ENCODE measurements at places on chromosomes 3 and 15. TPM values are rescaled to one million over a fixed set of nuclear protein-coding genes. Genes with fewer than 3 reads are reported as not detected.
A peak's percentile ranks its signal among the peaks of the same experiment; 100 is the strongest.

FRMD5 gene
- total RNA-seq: 1.2 TPM

GRCh38 chr15:32967521-32967920 is 227.0 kb downstream of the FMN1 start:
- DNase-seq: no peak

PRTG gene
- 8.6 TPM for total RNA-seq

DNA sequence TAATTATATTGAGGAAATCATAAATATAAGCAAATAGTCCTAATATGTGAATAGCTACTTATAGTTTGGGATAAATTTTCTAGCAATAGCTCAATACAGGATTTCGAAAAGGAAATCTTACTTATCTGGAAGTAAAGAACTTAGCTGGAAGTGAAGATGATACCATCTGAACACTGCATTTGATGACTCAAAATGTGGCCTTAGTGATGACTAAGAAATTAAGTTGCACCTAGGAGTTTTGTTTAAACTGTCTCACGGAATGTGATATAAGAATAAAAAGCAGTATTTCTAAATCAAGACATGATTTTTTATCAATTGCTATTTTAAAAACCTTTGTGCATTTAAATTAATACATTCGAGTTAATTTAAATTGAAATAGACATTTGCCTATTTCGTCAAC is 91.2 kb downstream of the EOMES start:
- DNase-seq: no peak

GRCh38 chr3:17133632-17134545 is 249.1 kb downstream of the PLCL2 start:
- no peak for DNase-seq

- DNase-seq: no peak
Observed at GRCh38 chr15:85019815-85020590, 38.3 kb downstream of the PDE8A start.

LRRC31 gene
- total RNA-seq: 1.7 TPM

DNA sequence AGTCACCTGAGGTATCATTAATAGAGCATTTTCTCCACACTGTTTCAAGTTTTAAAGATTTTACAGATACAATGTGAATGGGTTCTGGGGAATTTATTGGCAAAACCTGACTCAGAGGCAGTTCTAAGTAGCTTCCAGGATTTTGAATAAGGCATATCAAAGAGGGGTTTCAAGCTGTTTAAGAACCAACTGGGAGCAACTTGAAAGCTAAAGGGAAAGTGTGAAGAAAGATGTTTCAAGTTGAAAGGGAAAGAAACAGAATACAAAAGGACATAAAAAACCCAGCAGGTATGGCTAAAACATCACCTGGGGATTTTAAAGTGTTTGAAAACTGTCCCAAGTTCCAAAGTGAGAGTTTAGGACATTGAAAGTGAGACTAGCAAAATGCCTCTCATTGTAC is 17.8 kb upstream of the SERPINI2 start:
- DNase-seq: no peak

DNA sequence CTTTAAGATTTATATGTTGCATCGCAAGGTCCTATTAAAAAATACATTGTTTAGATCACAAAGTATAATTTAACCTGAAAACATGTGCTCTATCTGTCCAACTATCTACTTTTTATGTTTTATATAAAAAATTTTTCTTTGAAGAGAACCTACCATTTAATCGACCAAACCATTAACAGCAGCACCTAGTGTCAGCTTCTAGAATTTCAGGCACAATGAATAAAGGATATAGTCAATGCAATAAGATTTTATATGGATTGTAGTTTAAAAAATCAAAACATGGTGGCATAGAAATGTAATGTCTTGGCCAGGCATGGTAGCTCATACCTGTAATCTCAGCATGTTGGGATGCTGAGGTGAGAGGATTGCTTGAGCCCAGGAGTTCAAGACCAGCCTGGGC is 313.7 kb downstream of the GAP43 start:
- no peak for DNase-seq

DNA sequence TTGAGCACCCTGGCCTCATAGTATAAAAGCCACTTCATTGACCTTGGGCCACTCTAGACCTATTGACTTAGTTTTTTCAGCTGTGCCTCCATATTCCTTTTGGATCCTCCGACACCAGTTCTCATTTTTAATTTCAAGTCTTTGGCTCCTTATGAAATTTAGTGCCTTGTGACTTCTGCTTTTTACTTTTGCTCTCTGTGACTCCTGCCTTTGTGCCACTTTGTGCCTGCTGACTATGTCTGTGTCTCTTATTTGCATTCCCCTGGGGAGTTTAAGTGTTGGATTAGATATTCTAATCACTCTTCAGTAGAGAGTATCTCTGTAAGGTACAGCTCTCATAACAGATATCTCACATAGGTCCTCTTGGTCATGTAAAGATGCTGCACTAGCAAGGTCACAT is 39.6 kb upstream of the GPR149 start:
- no peak for DNase-seq

SEMA7A gene
- total RNA-seq: 5.4 TPM

- peak; percentile 75 for DNase-seq
Observed at GRCh38 chr3:11643201-11643603, 513 bp downstream of the VGLL4 start.

Data from upper lobe of right lung (tissue), 1 donor.